Stimulated activated CD4-positive, alpha-beta T cell treated with anti-CD3 and anti-CD28 coated beads, TNF-alpha, amount 100 ng/mL, for 1 hour (primary cell): ENCODE measurements at places on chromosomes 12 and 14.

GRCh38 chr14:42140001-42140400 is 533.3 kb downstream of the LRFN5 start:
- DNase-seq = no peak

DNA sequence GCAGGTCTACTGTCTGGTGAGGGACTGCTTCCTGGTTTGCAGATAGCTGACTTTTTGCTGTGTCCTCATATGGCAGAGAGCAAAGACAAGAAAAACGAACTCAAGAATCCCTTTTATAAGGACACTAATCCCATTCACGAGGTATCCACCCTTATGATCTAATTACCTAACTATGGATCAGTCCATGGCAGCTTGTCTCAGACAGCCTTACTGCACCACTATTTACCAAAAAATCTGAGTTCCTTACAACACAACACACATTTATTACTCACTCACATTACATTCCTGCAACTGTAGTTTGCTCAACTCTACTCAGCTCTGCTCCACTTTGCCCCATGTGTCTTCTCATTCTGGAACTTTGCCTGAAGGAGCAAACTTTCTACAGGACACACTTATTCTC is 10.1 kb upstream of the SLC6A15 start:
- DNase-seq = no peak

DNA sequence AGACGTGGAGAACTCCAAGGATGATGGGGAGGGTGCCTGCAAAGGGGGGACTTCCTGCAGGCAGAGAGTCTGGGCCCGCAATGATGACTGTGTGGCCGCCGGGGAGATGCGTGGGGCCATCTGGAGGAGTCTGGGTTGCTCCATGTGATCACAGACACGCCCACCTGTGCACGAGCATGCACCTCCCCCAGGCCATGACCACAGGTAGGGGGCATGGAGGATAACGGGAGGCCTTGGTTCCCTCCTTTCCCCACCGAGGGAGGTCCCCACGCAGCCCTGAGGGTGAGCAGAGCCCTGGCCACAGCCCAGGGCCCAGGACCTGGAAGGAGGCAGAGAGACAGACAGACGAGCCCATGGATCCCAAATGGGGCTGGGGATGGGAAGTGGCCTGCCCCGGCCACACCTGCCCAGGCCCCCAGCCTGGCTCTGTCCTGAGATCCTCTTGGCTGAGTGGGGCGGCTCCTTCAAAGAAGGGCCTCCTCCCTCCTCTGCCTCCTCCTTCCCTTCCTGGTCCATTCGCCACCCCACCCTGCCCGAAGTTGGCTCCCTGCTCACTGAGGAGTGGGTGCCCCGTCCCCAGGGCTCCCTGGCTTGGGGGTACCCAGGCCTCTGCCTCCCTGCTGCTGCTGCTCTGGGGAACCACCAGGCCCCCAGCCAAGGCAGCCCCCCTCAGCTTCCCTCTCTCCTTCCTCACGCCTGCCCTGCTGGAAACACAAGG is 138.2 kb downstream of the CALM1 start:
- DNase-seq = no peak

- DNase-seq = no peak
These were observed at the start of gene CCDC60 for GRCh38 chr12:119334430-119335170. Gene CCDC60, plus strand, starts transcription at chr12:119334729. Its CDS starts 448 bp downstream, at chr12:119335177.

GRCh38 chr12:41967668-41968500 is 176.8 kb downstream of the GXYLT1 start:
- DNase-seq = no peak

DNA sequence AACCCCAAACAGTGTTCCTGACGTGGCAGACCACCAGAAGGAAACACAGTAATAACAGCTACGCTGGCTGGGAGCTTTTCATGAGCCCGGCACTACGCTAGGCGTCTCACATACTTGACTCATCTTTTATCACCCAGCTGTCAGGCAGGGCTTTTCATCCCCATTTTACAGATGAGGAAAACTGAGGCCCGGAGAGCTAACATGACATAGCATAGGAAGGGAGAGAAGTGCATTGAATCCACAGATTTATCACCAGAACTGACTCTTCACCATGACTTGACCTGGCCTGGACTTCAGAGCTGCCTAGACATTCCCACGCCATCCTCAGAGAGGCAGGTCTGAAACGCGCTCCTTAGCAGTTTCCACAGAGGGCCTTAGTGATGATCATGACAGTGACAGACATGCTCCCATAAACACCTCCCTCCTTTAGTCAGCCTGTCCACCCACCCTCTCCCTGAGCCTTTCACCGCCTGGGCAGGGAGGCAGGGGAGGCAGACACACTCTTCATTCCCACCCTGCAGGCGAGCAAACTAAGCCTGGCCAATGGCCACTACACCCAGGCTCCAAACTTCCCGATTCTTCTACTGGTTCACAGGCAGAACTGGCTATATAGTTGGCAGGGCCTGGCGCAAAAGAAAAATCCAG is 56.2 kb downstream of the RBM19 start:
- no peak for DNase-seq

GRCh38 chr14:50173891-50174290 is 57.5 kb downstream of the SOS2 start:
- no peak for DNase-seq

- no peak for DNase-seq
These were observed 3.9 kb upstream of the ENDOU start for GRCh38 chr12:47729233-47729632.

- no peak for DNase-seq
These were observed 506.2 kb upstream of the TBX3 start for GRCh38 chr12:115190010-115190770.

GRCh38 chr14:21940887-21941856 is 267.6 kb upstream of the OR4E1 start:
- DNase-seq = peak; percentile 25

DNA sequence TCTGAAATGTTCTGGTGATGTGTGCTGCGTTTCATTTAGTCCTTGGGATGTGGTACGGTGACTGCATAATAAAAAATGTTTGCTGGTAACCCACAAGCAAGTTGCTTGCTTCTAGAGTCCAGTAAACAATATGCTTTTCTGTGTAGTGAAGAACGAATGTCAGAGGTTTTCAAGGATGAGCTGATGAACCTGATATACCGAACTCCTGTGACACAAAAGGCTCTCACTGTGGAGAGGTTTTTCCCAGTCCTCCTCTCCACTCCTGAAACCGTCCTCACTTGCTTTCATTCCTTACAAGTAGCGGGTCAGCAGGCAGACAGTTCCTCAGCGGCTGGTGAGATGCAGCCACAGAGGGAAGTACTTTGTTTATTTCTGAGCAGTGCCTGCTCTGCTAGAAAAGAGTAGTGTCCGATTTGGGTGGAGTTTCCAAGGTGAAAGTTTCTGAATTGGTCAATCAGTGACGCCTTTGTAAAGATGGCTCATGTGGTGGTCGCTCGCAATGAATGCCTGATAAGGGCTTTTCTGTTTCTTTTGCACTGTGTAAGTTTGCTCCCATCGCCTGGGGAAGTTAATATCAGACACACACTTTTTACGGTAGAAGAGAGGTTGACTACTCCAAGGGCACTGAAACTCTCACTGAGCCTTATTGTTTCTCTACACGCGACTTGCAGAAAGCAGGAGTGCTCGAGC is 3.0 kb downstream of the ETV6 start:
- no peak for DNase-seq

DNA sequence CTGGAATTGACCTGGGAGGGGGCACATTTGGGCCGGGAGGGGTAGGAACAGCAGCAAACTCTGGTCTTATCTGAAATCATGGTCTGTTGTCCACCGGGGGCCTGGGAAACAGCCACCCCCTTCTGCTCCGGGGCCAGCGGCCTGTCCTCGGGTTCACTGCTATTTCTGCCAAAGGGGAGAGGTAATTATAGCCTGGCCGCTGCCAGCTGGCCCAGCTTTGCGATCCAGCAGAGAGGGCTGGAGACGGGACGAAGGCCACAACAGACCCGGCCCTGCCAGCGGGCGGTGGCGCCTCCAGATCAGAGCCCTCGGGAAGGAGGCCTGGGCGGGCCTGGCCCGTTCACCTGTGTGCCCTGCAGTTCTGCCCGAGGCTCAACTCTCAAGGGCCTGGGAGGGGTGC is at the start of gene C14orf180:
TSS of gene C14orf180 (plus strand) at position 258 of the 400 bp plus-strand sequence. CDS start 6,667 bp downstream, outside the sequence.
- DNase-seq = no peak

GRCh38 chr12:503111-503761 is 43.5 kb downstream of the B4GALNT3 start:
- DNase-seq = no peak

GRCh38 chr12:47943623-47944340 is 19.6 kb upstream of the TMEM106C start:
- DNase-seq = no peak
